Stimulated activated CD4-positive, alpha-beta T cell treated with anti-CD3 and anti-CD28 coated beads, Interleukin-12 subunit alpha, Interleukin-12 subunit beta, amount 100 ng/mL, for 4 hours (primary cell): ENCODE measurements at places on chromosomes 4 and X.

- DNase-seq, result peak; percentile 31
Observed at GRCh38 chrX:68503836-68504636, 5.2 kb downstream of the YIPF6 start.

DNA sequence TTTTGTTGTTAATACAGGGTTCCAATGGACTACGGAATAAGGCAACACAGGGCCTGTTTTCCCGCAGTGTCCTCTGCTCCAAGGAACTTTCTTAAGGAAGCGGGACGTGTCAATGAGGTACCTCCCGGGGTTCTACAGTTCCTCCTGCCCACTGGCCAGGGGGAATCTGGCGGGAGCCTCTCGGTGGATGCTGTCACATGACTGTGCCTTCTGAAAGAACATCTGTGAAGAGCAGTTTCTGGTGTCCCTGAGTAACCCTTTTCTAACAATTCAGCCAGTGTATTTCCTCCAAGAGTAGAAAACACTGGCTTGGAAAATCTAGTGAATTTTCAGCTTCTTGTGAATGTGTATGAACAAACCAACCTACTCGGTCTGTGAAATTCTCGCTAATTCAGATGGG, 32.7 kb downstream of the MFAP3L start:
- no peak for DNase-seq

DNA sequence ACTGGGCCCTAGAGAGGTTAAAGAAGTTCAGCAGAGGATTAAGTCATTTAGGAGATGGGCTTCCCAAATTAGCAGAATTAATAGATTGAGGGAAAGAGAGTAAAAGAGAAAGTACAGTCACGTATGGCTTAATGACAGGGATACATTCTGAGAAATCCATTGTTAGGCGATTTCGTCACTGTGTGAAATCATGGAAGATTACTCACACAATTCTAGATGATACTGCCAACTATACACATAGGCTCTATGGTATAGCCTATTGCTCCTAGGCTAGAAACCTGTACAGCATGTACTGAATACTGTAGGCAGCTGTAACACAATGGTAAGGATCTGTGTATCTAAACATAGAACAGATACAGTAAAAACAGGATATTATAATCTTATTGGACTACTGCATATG, 180.6 kb downstream of the RNF150 start:
- no peak for DNase-seq

DNA sequence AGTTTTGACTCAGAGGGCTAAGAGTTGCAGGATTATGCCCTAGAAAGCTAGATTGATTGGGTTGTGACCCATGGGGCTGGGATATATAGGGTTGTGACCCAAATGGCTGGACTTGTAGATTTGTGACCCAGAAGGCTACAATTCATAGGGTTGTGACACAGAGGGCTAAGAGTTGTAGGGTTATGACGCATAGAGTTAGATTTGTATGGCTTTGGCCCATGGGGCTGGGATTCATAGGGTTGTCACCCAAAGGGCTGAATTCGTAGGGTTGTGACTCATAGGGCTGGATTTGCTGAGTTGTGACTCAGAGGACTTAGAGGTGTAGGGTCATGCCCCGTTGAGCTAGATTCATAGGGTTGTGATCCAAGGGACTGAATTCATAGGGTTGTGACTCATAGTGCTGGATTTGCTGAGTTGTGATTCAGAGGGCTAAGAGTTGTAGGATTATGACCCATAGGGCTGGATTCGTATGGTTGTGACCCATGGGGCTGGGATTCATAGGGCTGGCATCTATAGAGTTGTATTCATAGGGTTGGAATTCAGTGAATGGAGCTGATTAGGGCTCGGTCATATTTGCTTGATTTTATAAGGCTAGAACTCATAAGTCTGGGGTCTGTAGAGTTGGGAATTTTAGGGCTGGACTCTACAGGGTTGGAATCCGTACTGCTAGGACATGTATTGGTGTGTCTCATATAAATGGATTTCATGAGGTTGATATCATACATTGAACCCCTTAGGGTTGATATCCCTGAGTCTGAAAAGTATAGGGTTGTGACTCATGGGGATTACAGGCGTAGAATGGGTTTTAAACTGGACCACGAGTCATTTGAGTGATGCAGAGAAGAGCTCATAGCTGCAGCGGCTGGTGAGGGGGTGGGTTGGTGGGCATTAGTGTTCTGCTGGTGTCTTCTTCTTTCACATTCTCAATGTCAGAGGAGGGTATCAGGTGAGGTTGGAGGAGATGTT, 125.7 kb downstream of the CRLF2 start:
- DNase-seq, result no peak

GRCh38 chr4:150140774-150141400, 62.6 kb downstream of the DCLK2 start:
- no peak for DNase-seq

- no peak for DNase-seq
Observed at GRCh38 chr4:185192059-185192458, 11.7 kb downstream of the CFAP97 start.

DNA sequence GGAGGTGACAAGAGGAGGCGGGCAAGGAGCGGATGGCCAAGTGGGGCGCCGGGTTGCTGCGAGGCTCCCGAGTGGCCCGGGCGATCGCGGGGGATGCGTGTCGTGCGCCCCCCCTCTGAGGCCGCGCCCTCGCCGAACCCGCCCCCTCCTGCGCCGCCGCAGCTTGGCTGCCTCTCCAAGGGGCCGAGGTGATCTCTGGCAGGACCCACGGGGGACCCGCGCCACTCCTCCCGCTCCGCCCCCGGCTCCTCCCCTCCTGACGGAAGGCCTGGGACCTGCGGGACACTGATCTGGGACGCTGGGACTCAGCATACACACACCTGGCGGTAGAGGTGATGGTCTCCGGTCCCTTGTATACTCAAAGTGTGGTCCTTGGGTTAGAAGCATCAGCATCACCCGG, 21.9 kb upstream of the FAM47C start:
- DNase-seq, result no peak
